ENCODE measurements at places on chromosomes 2 and 18.

- DNase-seq: no peak
Observed at GRCh38 chr2:13334545-13334944, 617.8 kb downstream of the TRIB2 start.

DNA sequence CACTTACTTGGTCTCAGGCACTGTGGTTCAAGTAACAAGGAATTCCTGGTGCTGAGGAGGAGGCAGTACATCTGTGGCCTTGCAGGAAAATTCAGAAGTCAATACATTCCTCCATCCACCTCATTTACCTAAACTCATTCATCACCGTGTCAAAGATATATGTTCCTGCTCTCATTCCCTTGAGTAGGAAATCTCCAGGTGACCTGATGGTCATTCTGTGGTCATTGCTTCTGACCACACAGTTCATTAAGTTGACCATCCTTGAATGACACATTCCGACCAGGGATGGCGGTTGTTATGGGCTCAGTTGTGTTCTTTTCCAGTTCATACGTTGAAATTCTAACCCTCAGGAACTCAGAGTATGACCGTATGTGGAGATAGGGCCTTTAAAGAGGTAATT is 2.1 kb upstream of the STK17B start:
- DNase-seq: no peak

- no peak for DNase-seq
Observed at GRCh38 chr2:201482543-201482942, 31.0 kb downstream of the STRADB start.

DNA sequence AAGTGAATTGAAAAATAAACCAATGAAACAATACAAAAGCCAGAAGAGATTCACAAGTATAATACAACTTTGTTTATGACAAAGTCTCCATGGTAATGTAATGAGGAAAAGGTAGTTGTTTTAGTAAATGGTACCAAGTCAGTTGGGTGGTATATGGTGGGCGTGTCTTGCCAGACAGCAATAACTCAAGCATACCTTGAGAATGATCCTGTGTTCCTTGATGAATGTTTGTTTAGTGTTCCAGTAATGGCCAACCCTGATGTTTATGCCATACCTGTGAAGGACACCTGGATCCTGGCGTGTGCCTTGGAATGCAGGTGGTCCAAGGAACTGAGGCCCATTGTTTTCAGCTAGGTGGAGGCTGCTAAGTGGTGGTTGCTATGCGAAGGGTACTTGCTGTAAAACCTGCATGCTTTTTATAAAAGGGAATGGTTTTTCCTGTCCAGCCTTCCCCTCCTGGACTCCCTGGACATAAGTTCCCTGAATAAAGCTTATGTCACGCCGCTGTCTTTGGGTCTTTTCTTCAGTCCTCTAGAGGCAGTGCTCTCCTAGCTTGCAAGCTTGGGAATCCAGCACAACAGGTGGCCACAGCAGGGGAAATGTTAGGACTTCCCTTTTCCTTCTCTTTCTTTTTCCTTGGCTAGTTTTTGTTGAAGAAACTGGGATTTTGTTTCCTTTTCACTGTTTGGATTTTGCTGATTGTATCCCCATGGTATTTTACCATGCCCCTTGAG is 54.7 kb downstream of the MTA3 start:
- no peak for DNase-seq

DNA sequence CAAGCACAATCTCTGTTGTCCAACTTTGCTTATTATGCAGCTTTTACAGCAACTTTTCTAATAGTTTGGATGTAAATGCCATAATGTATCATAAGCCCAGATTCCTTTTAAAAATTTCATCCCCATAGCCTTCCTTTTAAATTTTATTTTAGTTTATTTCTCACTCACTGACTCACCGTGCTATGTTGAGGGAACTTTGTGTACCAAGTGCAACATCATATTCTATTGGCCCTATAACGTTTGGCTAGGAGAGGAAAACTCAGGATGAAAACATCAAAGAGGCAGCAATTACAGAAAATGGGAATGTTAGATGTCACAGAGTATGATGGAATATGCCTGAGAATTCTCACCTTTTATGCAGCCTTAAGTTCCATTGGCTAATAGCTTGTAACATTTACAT is 135.5 kb downstream of the LCLAT1 start:
- no peak for DNase-seq

Measured in mammary epithelial cell (primary cell).